ENCODE measurements at places on chromosomes 3 and 15.

- DNase-seq = no peak
Measured at GRCh38 chr3:60023189-60023588, 973.4 kb upstream of the CFAP20DC start.

GRCh38 chr15:88032787-88033186 is 223.8 kb downstream of the NTRK3 start:
- DNase-seq = no peak

GRCh38 chr3:58484045-58484721 is 7.7 kb upstream of the KCTD6 start:
- DNase-seq = no peak

DNA sequence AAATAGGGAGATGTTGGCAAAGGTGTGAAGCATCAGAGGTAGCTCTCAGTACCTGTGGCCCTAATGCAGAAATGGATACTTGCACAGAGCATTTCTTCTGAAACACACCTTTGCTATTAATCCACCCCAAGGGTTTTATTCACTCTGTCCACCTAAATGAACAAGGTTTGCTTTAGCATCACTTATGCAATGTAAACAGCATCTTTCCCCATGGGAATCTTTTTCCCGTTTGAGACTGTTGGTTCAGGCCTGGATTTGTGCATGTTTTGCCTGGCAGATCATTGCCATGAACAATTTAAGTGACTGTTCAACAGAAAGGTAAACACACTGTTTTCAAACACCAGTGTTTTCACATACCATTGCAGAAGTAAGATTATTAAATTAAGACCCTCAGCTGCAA is 508.3 kb downstream of the SOX2 start:
- no peak for DNase-seq

DNA sequence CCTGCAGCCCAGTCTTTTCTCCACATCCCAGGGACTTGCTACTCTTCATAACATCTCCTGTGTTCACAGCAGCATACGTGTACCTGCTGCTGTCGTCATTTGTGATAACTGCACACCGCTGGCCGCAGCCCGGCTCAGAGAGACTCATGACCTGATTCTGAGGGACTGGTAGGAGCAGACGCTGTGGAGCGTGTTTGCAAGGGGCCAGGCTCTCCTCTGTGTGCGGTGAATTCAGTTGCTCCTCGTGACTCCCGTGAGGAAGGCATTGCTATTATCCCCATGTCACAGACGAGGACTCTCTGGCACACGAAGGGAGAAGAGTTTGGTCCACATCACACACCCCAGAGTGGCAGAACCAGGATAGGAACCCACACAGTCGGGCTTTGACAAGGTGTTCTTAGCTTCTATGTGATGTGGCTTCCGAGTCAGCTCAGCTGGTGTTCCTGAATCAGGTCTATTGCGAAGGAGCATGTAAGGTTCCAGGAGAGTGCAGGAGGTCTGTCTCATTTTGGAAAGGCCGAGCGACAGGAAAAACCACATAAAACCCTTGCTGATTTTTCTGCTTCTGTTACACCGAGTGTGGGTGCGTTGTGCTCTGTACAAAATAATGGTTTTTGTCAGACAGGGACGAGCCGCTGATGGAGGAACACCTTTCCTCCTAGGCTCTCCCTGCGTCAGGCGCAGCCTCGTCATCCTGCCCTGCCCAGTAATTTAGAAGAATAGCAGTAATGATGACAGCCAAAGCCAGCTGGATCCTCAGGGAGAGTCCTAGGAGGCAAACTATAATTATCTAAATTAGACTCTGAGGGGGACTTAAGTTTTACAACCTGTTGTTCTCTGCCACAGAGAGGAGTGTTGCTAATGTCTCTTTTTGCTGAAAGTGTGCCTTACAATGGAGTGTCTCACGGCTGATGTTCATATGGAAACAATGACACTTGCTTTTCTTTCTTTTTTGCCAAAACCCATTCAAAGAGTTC is 157.5 kb upstream of the RGMA start:
- DNase-seq = no peak

GRCh38 chr3:7917443-7918151 is 584.0 kb upstream of the LMCD1 start:
- no peak for DNase-seq

GRCh38 chr3:49533031-49533430 is 21.2 kb upstream of the BSN start:
- DNase-seq = no peak

DNA sequence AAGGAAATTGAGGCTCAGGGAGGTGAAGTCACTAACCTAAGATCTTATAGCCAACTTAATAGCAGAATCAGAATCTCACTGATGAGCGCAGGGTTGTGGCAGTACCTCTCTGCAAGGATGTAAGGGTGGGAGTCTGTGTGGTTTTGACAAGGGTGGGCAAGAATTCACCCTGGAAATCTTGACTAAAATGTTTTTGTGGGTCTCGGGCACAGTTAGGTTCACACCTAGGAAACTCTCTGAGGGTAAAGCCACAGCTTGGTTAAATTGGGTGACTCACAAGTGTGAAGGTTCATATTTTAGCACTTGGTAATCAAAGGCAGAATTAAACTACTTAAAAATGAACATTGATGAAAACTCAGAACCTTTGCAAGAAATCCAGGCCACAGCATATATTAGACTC is 178.2 kb upstream of the EOMES start:
- DNase-seq = no peak

Data from kidney capillary endothelial cell (primary cell).